ENCODE measurements at places on chromosomes 13 and 19. TPM values are rescaled to one million over a fixed set of nuclear protein-coding genes. Genes with fewer than 3 reads are reported as not detected.

GPR4 gene
- not detected for total RNA-seq

DNA sequence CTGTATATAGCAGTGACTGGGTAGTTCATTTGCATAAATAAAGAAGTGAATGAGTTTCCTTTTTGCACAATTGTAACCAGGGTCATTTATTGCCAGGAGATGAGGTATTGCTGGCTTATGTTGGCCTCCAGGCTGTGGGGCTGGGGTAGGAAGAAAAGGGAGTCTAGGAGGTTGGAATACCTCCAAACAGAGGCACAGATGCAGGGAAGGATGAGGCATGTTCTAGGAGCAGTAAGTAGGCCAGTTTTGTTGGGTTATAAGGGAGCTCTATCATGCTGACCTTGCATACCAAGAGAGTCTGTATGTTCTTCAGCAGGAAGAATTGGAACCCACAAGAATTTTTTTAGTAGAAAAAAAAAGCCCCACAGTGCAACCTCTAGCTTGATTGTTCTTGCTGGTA, 17.2 kb upstream of the CYSLTR2 start:
- no peak for DNase-seq

- DNase-seq, result no peak
Observed at GRCh38 chr13:69524459-69525150, 583.0 kb upstream of the ATXN8OS start.

CERS4 gene
- total RNA-seq, result 1.8 TPM

LRRC63 gene
- not detected for total RNA-seq

RUBCNL gene
- total RNA-seq, result not detected

DNA sequence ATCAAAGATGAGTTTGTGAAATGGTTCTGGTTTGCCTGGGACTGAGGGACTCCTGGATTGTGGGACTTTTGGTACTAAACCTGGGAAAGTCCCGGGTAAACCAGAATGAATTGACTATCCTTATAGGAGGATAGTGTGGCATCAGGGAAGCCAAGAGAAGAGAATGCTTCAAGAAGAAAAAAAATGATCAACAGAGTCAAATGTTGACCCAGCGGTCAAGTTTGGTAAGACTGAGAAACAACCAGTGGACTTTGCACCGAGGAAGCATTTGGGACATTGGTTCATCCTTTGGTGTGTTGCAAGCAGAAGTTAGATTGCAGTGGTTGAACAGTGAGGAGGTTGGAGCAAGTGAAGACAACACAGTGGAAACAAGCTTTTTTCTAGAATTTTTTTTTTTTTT, 33.5 kb downstream of the CLEC17A start:
- no peak for DNase-seq

DNA sequence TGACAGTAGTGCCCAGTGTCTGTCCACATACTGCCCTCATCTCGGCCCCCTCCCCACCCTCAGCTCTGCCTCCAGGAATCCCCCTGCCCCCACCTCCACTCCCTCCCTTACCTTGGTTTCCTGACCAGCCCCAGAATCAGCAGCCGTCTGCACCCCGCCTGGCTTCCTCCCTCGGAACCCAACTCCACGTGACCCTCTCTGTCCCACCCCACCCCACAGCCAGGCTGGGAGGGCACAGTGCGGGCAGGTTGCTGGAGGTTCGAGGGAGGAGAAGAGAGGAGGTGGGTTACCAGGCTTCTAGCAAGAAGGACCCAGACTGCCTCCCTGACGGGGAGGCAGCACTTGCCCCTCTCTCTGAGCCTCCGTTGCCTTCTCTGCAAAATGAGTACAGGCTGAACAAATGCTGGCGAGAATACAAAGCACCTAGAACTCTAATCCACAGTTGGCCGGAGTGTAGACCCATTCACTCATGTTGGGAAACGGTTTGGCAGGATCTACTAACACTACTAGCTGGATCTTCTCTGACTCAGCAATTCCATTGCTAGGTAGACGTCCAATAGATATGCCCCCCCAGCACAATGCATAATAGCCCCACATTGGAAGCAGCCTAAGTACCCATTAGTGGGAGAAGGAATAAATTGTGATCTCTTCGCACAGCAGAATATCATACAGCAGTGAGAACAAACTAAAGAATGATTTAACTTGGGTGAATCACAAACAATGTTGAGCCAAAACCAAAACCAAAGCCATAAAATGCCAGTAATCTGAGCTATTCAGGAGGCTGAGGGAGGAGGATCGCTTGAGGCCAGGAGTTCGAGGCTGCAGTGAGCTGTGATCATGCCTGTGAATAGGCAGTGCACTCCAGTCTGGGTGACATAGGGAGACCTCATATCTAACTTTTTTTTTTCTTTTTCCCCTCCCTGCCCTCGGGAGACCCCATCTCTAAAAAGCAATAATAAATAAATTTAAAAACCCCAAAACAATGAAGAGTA, at the start of gene RASAL3:
Gene RASAL3, minus strand, starts transcription at position 151 of the 992 bp plus-strand sequence. CDS start 186 bp downstream, outside the sequence.
- DNase-seq, result no peak

CYP2A6 gene
- not detected for total RNA-seq
